Hepatocyte (in vitro differentiated cells): ENCODE measurements at places on chromosomes 6 and 20. TPM values are rescaled to one million over a fixed set of nuclear protein-coding genes. Genes with fewer than 3 reads are reported as not detected.

The SLC17A1 gene
- total RNA-seq, result 1.9 and 3.2 TPM in 2 replicates

The DYNLT2 gene
- total RNA-seq, result 2.9 and 4.0 TPM in 2 replicates

The CTAGE9 gene
- 0.20 and 0.80 TPM in 2 replicates for total RNA-seq

The GATA5 gene
- total RNA-seq, result 22.2 and 28.7 TPM in 2 replicates

The PREX1 gene
- total RNA-seq, result 2.5 and 2.9 TPM in 2 replicates

The TDP2 gene
- 106 and 117 TPM in 2 replicates for total RNA-seq

The KCNK5 gene
- 11.4 and 11.6 TPM in 2 replicates for total RNA-seq

The DPPA5 gene
- total RNA-seq, result not detected in 2 replicates

The TCF21 gene
- 9.0 and 10.1 TPM in 2 replicates for total RNA-seq

The KHDRBS2 gene
- total RNA-seq, result 12.3 and 12.4 TPM in 2 replicates

The FRMD1 gene
- total RNA-seq, result 0.07 TPM in 1 of 2 replicates, not detected in the other

The HS3ST5 gene
- 1.1 and 1.4 TPM in 2 replicates for total RNA-seq

The KCTD20 gene
- total RNA-seq, result 54.3 and 56.3 TPM in 2 replicates

The ABHD16B gene
- not detected in 2 replicates for total RNA-seq

The NAPB gene
- 7.3 and 11.2 TPM in 2 replicates for total RNA-seq

The DEF6 gene
- 2.2 and 3.7 TPM in 2 replicates for total RNA-seq

The C6orf132 gene
- 11.6 and 12.5 TPM in 2 replicates for total RNA-seq

The ATRN gene
- total RNA-seq, result 68.1 and 71.1 TPM in 2 replicates

The SNAP25 gene
- total RNA-seq, result 3.6 and 3.7 TPM in 2 replicates

The DNMT3B gene
- 4.3 and 4.5 TPM in 2 replicates for total RNA-seq

The ANGPT4 gene
- not detected in 2 replicates for total RNA-seq

The BIRC7 gene
- 0.43 TPM in 1 of 2 replicates, not detected in the other for total RNA-seq

The PRICKLE4 gene
- total RNA-seq, result 1.2 and 4.0 TPM in 2 replicates
